Nucleus accumbens (tissue), 56 donors: ENCODE measurements at places on chromosomes 11 and 22.

GRCh38 chr22:30212363-30212995, 34.1 kb downstream of the LIF start:
- no peak for DNase-seq

DNA sequence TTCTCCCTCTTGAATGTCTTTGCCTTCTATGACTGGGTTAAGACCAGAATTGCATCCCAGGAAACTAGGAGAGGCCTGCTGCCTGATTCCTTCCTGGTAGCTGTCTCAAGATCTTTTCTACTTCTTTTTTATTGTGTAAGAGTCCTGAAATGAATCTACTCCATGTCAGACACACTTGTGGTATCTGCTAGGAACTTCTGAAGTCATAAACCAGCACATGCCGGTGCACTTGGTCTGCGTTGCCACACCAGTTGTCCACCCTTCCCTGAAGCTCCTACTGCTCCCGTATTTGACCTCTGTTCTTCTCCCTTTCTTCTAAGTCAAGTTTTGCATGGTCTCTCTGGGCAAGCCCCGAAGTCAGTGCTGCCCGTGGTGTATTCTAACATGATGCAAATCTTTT, 644.2 kb downstream of the ETS1 start:
- DNase-seq, result no peak

DNA sequence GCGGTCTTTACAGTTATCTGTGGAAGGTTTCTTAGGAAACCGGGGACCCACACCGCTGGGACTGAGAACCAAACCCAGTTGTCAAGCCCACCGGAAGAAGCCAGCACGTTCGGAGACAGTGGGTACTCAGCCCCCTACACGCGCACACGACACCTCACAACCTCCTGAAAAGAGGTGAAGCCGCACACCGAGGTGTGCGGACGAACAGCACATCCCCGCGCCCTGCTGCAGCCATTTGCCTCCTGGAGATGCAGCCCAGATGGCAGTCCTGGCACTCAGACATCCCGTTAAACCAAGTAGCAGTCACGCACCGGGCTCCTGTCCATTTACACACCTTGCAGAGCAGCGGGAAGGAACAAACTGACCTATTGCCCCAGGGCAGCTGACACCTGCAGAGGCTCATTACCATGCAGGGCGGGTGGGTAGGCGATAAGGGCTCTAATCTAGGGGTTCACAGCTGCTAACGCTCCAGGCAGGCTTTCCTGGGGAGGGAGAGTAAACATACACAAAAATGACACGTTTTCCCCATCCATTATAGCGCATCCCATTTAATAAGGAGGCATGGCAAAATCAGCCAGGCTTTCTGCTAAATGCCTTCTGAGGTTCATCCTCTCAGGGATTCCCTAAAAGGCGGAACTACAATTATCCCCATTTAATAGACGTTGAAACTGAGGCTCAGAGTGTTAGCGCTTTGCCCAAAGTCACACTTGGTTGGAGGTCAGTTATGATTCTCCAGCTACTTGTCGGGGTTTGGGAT, 864 bp upstream of the EHBP1L1 start:
- DNase-seq, result no peak

DNA sequence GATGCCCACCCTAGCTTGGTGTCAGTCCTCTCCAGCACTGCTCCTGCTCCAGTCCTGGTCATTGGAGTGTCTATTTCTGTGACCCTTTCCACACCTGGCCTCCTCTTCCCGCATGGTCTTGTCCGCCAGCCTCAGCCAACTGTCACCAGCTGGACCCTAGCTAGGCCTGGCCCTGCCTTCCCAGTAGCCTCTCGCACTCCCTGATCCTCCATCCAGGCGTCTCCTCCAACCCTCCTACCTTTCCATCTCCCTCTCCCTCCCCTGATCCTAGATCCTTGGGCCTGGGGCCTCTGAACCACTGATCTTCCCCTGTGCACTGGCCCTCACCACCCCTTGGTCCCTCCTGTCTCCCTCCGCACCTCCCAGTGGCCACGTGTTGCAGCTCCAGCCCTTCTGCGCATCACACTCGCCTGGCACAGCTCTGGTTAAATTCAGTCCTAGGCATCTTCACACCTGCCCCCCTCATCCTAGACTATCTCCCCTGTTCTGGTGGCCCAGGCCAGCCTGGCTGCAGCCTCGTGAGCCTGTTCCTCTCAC, 9.9 kb downstream of the SYNGR1 start:
- no peak for DNase-seq

GRCh38 chr11:38315151-38315550, 1717.1 kb upstream of the RAG2 start:
- DNase-seq, result no peak

DNA sequence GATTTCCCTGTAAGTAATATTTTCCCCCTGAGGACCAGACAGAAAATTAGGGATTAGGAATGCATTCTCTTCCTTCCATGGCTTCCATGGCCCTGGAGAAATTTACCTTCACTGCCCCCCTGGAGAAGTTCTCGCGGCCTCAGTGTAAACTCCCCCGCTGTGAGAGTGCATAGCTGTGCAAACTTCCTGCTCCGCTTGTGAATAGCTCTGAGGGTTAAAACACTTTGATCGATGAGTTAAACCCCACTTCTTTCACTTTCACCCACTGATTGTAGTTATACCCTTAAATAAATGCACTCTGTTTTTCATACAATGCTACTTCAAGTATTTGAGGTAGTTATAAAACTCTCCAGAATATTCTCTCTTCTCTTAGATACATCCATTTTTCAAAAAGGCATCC, 190.8 kb downstream of the DSCAML1 start:
- no peak for DNase-seq

DNA sequence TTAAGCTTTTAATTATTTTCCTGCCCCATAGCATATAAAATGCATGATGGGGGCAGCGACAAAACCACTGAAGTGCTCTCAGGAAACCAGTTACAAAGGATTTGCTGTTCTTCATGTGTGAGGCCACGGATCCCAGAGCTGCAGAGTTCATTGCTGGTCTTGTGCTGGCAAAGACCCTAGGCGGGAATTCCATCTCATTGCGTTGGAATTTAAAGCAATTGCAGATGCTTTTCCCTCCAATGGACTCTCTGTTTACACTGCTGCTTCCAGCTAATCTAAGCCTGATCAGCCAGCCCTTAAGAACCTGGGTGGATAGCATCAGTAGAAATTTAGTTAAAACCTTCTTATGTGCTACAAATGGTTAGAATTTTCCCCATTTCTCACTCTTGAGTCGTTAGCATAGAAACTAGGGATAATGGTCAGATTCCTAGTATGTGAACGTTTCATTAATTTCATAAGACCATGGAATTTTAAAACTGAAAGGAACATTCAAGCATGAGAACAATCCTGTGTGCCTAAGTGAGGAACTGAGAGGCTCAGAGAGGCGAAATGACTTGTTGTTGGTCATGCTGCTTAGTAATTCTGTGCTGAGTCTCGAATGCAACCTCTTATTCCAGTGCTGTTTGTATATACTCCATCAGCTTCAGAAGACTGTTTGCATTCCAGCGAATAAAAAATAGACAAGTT, 36.1 kb upstream of the ADSL start:
- no peak for DNase-seq

DNA sequence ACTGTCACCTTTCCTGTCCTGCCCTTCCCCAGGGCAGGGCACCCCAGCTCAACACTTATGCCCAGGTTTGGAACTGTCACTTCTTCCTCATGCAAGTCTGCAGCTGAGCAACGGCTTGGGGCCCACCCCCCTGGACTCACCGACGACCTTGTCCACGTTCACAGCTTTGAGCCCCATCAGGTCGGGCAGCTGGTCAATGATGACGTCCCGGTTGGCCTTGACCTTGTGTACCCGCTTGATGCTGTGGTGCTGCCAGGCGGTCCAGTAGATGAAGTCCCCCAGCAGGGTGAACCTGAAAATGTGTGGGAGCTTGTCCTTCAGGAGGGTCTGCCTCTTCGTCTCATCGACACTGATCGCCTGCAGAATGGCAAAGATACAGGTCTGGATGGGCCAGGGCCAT, 135.0 kb downstream of the CRYBB2 start:
- DNase-seq, result no peak

GRCh38 chr11:44454666-44455065, 110.8 kb upstream of the CD82 start:
- no peak for DNase-seq

- DNase-seq, result no peak
Observed at GRCh38 chr22:50238755-50239154, 6.1 kb downstream of the TUBGCP6 start.

- DNase-seq, result no peak
Observed at GRCh38 chr11:2259466-2259830, 10.9 kb downstream of the ASCL2 start.

DNA sequence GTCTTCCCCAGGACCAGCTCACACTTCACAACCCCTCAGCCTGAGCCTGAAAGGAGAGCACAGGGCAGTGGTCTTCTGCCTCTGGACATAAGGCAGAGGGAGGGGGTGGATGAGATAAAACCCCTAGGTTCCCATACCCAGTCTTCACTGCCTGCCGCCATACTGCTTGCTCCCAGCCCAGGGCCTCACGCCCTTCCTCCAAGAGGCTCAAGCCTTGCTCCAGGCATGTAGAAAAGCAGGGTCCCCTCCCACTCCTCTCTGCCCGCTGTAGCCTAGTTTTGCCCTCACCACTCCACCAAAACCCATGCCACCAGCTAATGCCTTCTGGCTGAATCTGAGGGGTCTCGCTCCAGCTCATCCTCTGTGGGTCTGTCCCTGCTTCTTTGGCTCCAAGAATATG, 5.2 kb downstream of the ARRB1 start:
- DNase-seq, result no peak

DNA sequence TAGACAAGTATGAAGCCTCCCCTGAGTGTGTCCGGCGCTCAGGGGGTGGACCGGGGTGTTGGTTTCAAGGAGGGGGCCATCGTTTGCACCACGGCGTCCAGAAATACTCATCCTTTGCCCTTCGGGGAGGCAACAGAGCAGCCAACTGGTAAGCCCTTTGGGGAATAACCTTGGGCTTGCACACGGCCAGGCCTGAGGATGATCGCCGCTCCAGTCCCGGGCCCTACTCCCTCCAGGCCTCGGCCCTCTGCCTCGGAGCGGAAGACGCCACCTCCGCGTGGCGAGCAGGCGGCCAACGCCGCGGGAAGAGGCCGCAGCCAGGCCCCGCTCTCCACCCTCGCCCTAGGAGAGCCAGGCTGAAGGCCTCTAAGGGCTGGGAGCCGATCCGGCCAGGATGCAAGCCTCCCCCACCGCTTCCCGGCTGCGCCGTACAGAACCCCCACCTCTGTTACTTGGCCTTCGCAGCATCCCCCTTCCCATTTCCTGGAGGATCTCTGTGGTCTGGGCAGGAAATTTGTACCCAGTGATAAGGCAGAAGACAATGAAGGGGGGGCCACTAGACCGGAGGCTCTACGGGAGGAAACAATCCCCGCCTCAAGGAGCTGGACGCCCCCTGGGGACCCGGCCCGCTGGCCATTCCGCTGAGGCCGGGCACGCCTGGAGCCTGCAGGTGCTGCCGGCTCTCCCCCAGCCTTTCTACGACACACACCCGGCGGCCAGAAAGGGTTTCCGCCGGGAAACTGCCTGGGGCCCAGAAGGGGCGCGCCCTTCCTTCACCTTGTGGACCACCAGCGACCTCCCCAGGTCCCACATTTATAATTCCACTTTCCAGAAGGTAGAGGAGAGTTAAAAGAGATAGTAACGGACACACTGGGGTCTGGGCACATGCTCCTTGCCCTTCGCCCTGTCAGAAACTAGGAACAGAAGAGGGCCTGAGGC, 2.6 kb downstream of the ESAM start:
- no peak for DNase-seq

DNA sequence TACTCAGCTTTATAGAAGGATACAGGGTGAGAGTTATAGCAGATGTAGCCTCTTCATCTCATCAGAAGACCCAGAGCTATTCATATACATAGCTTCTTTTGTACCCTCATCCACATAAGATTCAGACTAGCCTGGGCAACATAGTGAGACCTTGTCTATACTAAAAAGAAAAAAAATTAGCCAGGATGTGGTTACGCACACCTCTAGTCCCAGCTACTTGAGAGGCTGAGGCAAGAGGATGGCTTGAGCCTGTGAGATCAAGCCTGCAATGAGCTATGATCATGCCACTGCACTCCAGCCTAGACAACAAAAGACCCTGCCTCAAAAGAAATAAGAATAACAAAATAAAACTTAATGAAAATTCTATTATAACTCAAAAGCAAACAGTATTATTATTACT, 36.7 kb upstream of the B3GNT6 start:
- DNase-seq, result no peak

DNA sequence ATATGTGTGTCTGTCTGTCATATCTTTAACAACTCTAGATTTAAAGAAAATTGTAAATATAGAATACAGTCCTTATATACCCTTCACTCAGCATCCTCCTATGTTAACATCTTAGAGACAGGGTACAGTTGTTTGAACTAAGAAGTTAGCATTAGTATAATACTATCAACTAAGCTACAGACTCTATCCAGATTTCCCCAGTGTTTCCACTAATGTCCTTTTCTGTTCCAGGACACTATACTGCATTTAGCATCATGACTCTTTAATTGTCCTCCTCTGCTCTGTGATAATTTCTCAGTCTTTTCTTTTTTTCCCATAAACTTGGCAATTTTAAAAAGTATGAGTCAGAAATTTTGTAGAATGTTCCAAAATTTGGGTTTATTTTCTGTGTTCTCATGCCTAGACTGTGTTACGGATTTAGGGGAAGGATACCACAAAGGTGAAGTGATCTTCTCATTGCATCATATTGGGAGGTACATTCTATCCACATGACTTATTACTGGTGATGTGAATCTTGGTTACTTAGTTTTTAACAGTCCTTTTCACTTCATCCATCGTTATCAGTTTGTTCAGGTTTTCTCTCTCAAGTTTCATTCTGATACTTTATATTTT, 168.4 kb downstream of the SBF2 start:
- no peak for DNase-seq
